Testis (tissue), 5 donors: ENCODE measurements at places on chromosomes 2 and 18.

DNA sequence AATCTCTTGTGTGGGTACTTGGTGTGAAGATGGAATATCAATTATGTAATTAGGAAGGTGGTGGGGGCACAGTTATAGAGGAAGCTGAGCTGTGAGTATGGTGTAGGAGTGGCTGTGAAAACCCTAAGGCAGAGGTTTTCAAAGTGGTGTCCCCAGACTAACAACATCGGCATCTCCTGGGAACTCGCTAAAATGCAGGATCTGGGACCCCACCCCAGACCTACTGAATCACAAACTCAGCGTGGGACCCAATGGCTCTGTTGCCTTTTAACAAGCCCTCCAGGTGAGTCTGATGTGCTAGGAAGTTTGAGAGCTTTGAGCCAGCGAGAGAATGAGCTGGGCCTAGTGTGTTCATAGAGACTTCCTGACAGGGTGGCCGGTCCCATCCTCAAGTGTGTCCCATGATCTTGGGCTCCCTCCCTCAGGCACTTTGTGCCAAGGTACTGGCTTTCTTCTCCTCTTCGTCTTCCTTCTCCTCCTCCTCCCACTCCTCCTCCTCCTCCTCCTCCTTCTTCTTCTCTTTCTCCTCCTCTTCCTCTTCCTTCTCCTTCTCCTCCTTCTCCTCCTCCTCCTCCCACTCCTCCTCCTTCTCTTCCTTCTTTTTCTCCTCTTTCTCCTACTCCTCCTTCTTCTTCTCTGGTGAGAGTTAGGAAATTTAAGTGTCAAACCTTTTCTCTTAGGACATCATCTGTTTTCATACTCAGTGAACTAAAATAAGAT lies 86.6 kb downstream of the PDK1 start:
- H3K36me3 ChIP-seq = no peaks in the 10 kb centered on the region
- H3K4me1 ChIP-seq = no peaks in the 10 kb centered on the region
- no peaks in the 10 kb centered on the region for H3K27me3 ChIP-seq
- H3K27ac ChIP-seq = no peak overlapping the region

DNA sequence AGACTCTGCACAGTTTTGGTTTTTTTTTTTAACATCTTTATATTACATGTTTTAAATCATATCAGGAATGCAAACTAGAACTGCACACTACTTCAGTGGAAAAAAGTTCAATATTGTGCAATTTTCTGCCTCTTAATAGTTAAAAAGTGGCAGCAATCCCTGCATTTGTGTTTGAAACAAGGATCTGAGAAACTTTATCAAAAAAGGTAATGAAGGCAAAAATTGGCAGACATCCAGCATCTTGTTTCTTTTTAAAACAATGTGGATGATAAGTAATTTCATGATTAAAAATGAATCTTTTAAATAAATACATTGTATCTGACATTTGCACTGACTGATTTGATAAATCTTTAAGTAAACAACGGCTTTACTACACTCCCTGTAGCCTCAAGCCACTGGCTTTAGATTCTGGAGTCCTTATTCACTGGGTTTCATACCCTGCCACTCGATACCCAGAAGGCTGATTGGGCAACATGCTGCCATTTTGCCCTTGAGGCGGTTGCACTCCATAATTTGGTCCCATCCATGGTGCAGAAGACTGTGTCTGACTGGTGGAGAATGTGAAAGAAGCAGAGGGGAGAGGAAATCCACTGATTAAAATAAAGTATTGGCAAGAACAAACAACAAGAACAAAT lies 21.6 kb upstream of the C2orf42 start:
- no peaks in the 10 kb centered on the region for H3K27me3 ChIP-seq
- H3K27ac ChIP-seq = no peak overlapping the region
- H3K4me1 ChIP-seq = no peaks in the 10 kb centered on the region
- no peaks in the 10 kb centered on the region for H3K36me3 ChIP-seq
- DNase-seq = no peak

GRCh38 chr2:55883357-55883756 lies 40.2 kb downstream of the EFEMP1 start:
- no peak overlapping the region for H3K27ac ChIP-seq
- no peak overlapping the region for H3K4me3 ChIP-seq
- H3K36me3 ChIP-seq = no peaks in the 10 kb centered on the region
- DNase-seq = peak; percentile 65

GRCh38 chr2:21279525-21279924 lies 155.8 kb downstream of the TDRD15 start:
- DNase-seq = no peak
- no peaks in the 10 kb centered on the region for H3K4me1 ChIP-seq
- no peak overlapping the region for H3K27ac ChIP-seq
- H3K27me3 ChIP-seq = no peaks in the 10 kb centered on the region

DNA sequence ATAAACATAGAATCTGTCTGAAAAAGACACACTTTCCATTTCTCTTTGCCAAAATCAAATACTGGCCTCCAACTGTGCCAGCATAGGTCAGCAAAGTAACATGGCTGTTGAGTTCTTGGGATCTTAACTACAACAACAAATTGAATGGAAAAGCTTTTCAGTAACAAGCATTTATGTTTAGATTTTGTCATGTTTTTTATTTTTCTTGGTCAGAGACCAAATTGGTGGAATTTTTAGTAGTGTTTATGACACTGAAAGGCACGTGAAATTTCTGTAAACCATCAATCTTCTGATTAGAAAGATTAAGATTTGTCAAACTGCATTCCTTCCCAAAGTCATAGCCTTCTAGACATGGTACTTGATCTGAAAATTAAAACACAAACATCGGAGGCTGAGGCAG lies 77.6 kb downstream of the PDE1A start:
- H3K4me1 ChIP-seq = no peaks in the 10 kb centered on the region
- H3K27ac ChIP-seq = no peak overlapping the region
- H3K4me3 ChIP-seq = no peak overlapping the region
- H3K27me3 ChIP-seq = no peaks in the 10 kb centered on the region
- DNase-seq = no peak
- no peaks in the 10 kb centered on the region for H3K36me3 ChIP-seq

DNA sequence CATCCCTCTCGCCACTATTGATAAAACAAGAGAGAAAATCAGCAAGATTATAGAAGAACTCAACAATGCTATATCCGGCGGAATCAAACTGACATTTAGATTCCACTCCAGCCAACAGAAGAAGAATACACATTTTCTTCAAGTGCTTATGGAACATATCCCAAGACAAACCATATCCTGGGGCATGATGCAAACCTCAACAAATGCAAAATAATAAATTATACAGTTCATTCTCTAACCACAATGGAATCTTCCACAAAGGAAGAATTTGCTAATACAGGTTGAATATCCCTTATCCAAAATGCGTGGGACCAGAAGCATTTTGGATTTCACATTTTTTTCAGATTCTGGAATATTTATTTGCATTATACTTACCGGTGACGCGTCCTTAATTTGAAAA lies 51.4 kb upstream of the YPEL5 start:
- no peaks in the 10 kb centered on the region for H3K36me3 ChIP-seq
- H3K27ac ChIP-seq = no peak overlapping the region
- H3K4me3 ChIP-seq = no peak overlapping the region
- no peaks in the 10 kb centered on the region for H3K4me1 ChIP-seq

DNA sequence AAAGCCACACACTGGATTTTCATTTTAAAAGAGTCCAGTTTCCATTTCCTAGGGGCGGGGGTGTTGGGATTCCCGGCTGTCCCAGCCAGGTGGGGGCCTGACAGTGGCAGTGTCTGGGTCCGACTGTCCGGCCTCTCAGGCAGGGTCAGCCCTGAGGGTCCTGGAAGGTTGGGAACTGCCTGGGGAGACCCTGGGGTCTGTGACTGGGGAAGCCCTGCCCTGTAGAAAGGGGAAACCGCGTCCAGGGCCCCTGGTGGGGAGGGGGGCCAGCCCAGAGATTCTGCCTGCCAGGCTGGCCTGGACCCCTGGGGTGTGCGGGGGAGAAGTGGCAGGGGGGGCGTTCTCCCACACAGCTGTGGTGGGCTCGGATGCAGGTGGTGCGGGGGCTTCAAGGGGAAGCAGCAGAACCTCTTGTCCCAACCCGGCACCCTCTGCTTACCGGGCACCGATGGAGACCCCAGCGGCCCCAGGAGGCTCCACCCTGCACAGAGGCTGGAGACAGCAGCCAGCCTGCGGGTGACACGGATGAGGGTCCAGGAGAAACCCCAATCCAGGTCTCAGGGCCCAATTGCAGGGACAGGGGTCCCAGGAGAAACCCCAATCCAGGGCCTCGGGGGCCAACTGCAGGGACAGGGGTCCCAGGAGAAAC lies 4.9 kb downstream of the RTP5 start:
- H3K27ac ChIP-seq = no peak overlapping the region
- no peak for DNase-seq
- H3K4me3 ChIP-seq = no peak overlapping the region

- H3K4me3 ChIP-seq = no peak overlapping the region
- H3K27me3 ChIP-seq = no peaks in the 10 kb centered on the region
- H3K4me1 ChIP-seq = peaks cover 5% of the 10 kb centered on the region
- H3K36me3 ChIP-seq = no peaks in the 10 kb centered on the region
- peak; percentile 25 for DNase-seq
Observed at GRCh38 chr2:12076810-12077209, 330.4 kb downstream of the LPIN1 start.

GRCh38 chr18:43961722-43962121 lies 684.4 kb upstream of the SYT4 start:
- H3K27me3 ChIP-seq = no peaks in the 10 kb centered on the region
- H3K4me3 ChIP-seq = no peak overlapping the region
- DNase-seq = no peak
- H3K27ac ChIP-seq = no peak overlapping the region

GRCh38 chr2:188664951-188665595 lies 309.1 kb upstream of the COL3A1 start:
- DNase-seq = no peak
- no peak overlapping the region for H3K4me3 ChIP-seq
- H3K36me3 ChIP-seq = no peaks in the 10 kb centered on the region
- H3K27me3 ChIP-seq = no peaks in the 10 kb centered on the region

DNA sequence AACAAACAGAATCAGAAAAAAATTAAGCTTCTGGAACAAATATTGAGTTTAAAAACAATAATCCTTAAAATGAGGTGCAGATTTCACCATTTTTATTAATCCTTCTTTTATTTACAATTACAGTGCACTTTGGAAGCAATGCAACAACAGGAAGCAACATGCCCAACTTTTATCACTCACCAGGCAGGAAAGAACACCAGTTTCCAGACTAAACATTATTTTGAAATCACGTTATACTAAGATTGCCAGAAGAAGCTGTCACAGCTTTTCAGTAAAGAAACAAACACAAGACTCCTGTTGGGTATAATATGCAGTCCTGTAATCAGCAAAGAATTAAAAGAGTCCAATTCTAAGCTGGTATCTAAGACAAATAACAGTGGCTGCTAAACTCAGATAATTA lies 137.9 kb upstream of the ZC3H15 start:
- no peaks in the 10 kb centered on the region for H3K4me1 ChIP-seq
- H3K27ac ChIP-seq = no peak overlapping the region
- no peak overlapping the region for H3K4me3 ChIP-seq
- no peaks in the 10 kb centered on the region for H3K27me3 ChIP-seq
- H3K36me3 ChIP-seq = no peaks in the 10 kb centered on the region
- no peak for DNase-seq

- no peaks in the 10 kb centered on the region for H3K36me3 ChIP-seq
- H3K4me3 ChIP-seq = no peak overlapping the region
Observed at GRCh38 chr2:196503398-196503797, 136.1 kb upstream of the CCDC150 start.

- H3K27ac ChIP-seq = no peak overlapping the region
- no peaks in the 10 kb centered on the region for H3K36me3 ChIP-seq
- H3K4me3 ChIP-seq = no peak overlapping the region
- no peaks in the 10 kb centered on the region for H3K4me1 ChIP-seq
- no peaks in the 10 kb centered on the region for H3K27me3 ChIP-seq
Observed at GRCh38 chr2:217099561-217099960, 239.7 kb upstream of the TNP1 start.

DNA sequence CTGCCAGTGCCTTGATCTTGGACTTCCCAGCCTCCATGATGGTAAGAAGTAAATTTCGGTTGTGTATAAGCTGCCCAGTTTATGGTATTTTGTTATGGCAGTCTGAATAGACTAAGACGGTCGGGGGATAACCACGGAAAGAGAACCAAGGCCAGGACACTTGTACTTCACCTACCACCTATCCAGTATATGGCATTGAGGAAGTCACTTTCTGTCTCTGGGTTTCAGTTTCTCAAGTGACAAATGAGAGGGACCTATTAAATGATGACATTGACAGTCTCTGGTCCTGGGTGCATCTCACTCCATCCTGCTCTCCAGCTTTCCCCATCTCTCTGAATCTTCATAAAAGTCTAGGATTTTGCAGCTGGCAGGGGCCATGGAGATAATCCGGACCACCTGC lies 183.8 kb upstream of the MSH6 start:
- H3K36me3 ChIP-seq = no peaks in the 10 kb centered on the region
- DNase-seq = no peak
- no peak overlapping the region for H3K4me3 ChIP-seq
- no peak overlapping the region for H3K27ac ChIP-seq
- H3K27me3 ChIP-seq = no peaks in the 10 kb centered on the region
- H3K4me1 ChIP-seq = no peaks in the 10 kb centered on the region

DNA sequence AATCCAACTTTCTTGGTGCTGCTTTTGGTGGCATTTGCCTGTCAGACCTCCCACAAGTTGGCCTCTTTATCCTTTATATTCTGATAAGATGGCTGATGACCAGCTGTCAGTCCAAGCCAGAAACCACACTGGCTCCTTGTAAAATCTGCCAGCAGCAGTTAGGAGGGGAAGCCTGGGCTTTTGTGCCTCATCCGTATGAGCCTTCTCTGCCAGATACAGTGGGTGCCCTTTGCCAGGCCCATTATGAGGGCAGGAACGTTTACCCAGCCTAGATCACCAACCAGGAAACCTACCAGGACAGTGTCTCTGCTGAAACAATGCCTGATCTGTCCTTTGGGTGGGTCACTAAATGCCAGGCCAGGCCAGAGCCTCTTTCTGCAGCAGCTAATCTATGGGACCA lies 202.9 kb upstream of the SP5 start:
- H3K4me1 ChIP-seq = no peaks in the 10 kb centered on the region
- H3K27me3 ChIP-seq = no peaks in the 10 kb centered on the region
- DNase-seq = peak; percentile 17

DNA sequence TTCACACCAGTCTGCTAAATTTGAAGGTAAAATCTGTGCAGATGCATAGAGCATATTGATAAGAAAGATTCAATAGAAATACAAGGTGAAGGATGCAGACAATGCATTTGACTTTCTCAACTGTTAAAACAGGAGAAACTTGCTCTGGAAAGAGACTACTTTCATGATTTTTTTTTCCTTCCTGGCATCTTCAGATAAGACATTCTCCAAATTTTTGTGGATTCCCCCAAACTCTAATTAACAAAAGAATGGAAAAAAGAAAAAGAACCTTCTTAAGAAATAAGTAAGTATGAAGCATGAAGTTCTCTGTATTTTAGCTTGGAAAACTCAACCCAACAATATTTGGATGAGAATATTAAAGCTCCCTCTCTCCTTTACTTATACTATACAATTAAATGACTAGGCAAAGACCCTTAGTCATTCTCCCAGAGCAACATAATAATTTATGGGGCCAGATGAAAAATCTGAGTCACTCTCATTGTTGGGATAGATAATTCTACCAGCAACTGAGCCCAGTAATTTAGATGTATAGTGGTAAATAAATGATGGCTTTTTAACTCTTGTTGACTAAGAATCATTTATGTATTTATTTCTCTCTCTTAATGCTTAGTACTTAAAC lies 298.7 kb upstream of the COL3A1 start:
- H3K27ac ChIP-seq = no peak overlapping the region
- H3K4me1 ChIP-seq = no peaks in the 10 kb centered on the region
- H3K36me3 ChIP-seq = no peaks in the 10 kb centered on the region
- no peak for DNase-seq

GRCh38 chr2:197089655-197090054 lies 163.1 kb upstream of the PGAP1 start:
- H3K4me1 ChIP-seq = no peaks in the 10 kb centered on the region
- no peaks in the 10 kb centered on the region for H3K27me3 ChIP-seq
- DNase-seq = no peak

- no peaks in the 10 kb centered on the region for H3K36me3 ChIP-seq
- no peaks in the 10 kb centered on the region for H3K4me1 ChIP-seq
- H3K4me3 ChIP-seq = no peak overlapping the region
- no peaks in the 10 kb centered on the region for H3K27me3 ChIP-seq
- no peak overlapping the region for H3K27ac ChIP-seq
Observed at GRCh38 chr18:45978084-45978483, 11.0 kb upstream of the EPG5 start.
